Panc1 (cell line): ENCODE measurements at places on chromosomes 5 and 9.

GRCh38 chr5:158715592-158715991 lies 384.1 kb downstream of the EBF1 start:
- no peak overlapping the region for H3K4me3 ChIP-seq
- DNase-seq = no peak
- H3K27me3 ChIP-seq = no peaks in the 10 kb centered on the region; the same call in 1 of the 2 replicates
- H3K27ac ChIP-seq = no peak overlapping the region
- no peaks in the 10 kb centered on the region for H3K36me3 ChIP-seq

GRCh38 chr5:63960646-63961045 lies 1.6 kb downstream of the HTR1A start:
- H3K4me1 ChIP-seq = no peaks in the 10 kb centered on the region
- no peaks in the 10 kb centered on the region for H3K27me3 ChIP-seq
- H3K27ac ChIP-seq = no peak overlapping the region
- no peak for DNase-seq
- no peak overlapping the region for H3K4me3 ChIP-seq

DNA sequence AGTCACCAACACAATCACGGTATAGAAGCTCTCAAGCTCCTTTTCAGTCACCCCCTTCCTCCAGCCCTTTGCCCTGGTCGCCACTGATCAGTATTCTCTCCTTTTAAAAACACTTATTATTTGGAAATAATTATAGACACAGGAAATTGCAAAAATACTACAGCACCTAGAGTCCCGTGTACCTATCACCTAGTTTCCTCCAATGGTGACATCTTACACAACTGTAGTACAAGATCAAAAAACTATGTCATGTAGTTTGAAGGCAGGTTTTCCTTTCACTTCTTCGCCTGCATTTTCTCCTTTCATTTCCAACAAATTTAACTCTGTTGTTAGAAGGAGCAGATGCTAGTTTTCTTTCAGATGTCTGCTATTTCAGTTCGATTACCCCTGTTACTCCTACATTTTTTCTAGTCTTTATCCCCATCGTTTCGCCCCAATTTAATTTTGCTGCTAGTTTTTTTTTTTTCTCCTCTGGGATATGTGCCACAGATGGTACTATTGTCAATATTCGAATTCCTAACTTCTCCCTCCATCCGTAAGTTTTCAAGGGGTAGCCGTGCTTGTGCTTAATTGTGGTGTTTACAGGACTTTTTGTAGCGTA lies 612 bp upstream of the ATG10 start:
- no peaks in the 10 kb centered on the region for H3K36me3 ChIP-seq
- H3K27me3 ChIP-seq = no peaks in the 10 kb centered on the region
- peaks cover 8% of the 10 kb centered on the region for H3K4me1 ChIP-seq
- peak overlapping the region; percentile 75 for H3K4me3 ChIP-seq
- H3K27ac ChIP-seq = peak overlapping the region; percentile 98

GRCh38 chr5:17127743-17128231 lies 89.6 kb upstream of the BASP1 start:
- no peaks in the 10 kb centered on the region for H3K27me3 ChIP-seq
- no peak overlapping the region for H3K4me3 ChIP-seq
- H3K36me3 ChIP-seq = no peaks in the 10 kb centered on the region

DNA sequence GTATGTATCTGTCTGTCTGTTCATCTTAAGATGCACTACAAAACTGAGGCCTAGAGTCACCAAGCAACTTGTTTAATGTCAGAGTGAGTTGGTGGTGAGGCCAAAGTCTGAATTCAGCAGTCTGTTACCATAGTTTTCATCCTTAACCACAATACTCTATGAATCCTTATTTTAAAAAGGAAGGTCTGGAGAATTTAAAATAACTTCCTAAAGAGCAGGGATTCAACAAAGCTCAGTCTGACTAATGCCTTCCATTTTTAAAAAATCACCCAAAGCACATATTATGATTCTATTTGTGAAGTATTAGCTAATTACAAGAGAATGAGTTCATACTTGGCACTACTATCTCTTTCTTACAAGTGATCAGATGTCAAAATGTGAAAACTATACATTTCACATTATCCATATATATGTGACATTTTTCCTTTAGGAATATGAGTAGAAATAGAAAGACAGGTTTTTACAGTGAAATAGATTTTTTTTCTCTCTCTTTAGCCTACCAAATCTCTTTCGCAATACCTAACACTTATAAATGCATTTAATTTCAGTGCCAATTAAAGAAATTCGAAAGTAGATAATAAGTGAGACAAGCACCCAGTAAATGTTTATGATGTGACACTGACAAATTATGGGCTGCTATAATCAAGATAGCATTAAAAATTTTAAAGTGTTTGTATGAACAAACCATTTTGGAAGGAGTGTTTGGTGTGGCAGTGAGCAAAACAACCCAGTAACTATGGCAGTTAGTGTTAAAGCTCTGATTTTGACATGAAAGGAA lies 102.3 kb upstream of the CDKN2B start:
- no peak overlapping the region for H3K27ac ChIP-seq
- no peaks in the 10 kb centered on the region for H3K27me3 ChIP-seq
- no peaks in the 10 kb centered on the region for H3K36me3 ChIP-seq
- no peak overlapping the region for H3K4me3 ChIP-seq
- no peak for DNase-seq
- H3K4me1 ChIP-seq = no peaks in the 10 kb centered on the region

GRCh38 chr9:114779352-114779845 lies 26.4 kb downstream of the TNFSF15 start:
- DNase-seq = peak; percentile 10
- no peaks in the 10 kb centered on the region for H3K4me1 ChIP-seq
- H3K27me3 ChIP-seq = no peaks in the 10 kb centered on the region
- no peak overlapping the region for H3K27ac ChIP-seq
- H3K4me3 ChIP-seq = no peak overlapping the region
- no peaks in the 10 kb centered on the region for H3K36me3 ChIP-seq

GRCh38 chr5:23089286-23089685 lies 236.1 kb upstream of the CDH12 start:
- no peak overlapping the region for H3K4me3 ChIP-seq
- H3K27me3 ChIP-seq = no peaks in the 10 kb centered on the region
- H3K4me1 ChIP-seq = no peaks in the 10 kb centered on the region
- H3K27ac ChIP-seq = no peak overlapping the region

GRCh38 chr9:126722252-126722921 lies 82.5 kb upstream of the ZBTB43 start:
- no peak overlapping the region for H3K27ac ChIP-seq
- H3K27me3 ChIP-seq = no peaks in the 10 kb centered on the region; the same call in 1 of the 2 replicates
- no peaks in the 10 kb centered on the region for H3K4me1 ChIP-seq
- DNase-seq = no peak

DNA sequence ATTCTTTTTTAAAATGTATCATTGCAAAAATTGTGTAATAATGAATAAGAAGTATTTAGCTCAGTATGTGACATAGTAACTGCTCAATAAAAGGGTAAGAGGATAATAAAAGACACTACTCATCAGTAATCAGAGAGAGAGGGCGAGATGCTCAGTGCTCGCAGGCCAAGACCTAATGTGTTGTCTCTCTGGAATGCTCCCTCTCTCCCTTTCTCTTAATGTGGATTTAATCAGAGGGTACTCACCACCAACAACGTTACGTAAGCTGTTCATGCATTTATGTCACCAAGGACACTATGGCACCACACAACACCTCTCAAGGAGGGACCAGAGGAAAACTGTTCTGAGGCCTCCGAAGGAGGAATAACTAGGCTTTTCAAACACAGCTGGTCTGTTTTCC lies 42.5 kb downstream of the WHRN start:
- no peak for DNase-seq
- H3K4me3 ChIP-seq = no peak overlapping the region
- H3K36me3 ChIP-seq = no peaks in the 10 kb centered on the region
- H3K4me1 ChIP-seq = no peaks in the 10 kb centered on the region
- no peak overlapping the region for H3K27ac ChIP-seq

DNA sequence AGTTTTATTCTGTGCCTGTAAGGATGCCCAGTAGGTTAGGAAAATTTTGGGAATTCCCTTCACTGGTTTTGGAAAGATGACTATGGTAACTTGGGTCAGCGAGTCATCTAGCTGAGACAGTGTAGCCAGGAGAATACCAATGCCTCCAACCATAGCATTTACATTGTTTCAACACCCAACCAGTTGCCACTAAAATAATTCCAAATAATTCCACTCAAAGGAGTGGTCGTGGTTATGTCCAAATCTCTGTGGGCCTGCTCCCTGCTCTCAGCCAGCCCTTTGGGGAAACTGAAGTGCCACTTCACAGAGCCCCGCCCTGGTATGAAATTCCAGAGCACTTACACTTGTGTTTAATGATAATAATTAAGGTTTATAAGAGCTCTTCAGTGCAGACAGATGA lies 310.5 kb downstream of the PLK2 start:
- H3K4me3 ChIP-seq = no peak overlapping the region
- no peaks in the 10 kb centered on the region for H3K4me1 ChIP-seq
- H3K27ac ChIP-seq = peak overlapping the region; percentile 29; the same call in 1 of the 2 replicates

DNA sequence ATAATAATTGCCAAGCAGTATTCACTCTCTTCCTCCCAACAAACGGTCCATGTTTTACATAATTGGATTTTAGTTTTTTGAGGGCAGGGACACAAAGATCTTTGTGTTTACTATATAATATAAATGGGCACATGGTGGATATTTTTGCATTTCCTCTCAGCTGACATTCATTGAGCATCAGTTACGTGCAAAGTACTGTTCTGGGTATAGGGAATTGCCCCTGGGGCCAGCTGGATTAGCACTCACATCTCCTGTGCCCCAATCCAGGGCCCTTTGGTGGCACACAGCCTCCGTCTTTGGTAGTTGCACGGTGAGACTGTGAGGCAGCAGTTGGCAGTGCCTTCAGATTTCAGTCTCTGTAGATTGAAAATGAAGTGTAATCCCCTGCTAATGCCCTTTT lies 1.6 kb downstream of the TDRD7 start:
- no peak for DNase-seq
- H3K4me3 ChIP-seq = no peak overlapping the region; the same call in 1 of the 2 replicates
- H3K4me1 ChIP-seq = peaks cover 3% of the 10 kb centered on the region; the same call in 1 of the 2 replicates
- no peak overlapping the region for H3K27ac ChIP-seq

GRCh38 chr9:11275158-11275695 lies 662.4 kb upstream of the PTPRD start:
- no peaks in the 10 kb centered on the region for H3K4me1 ChIP-seq
- no peak overlapping the region for H3K4me3 ChIP-seq
- DNase-seq = no peak

DNA sequence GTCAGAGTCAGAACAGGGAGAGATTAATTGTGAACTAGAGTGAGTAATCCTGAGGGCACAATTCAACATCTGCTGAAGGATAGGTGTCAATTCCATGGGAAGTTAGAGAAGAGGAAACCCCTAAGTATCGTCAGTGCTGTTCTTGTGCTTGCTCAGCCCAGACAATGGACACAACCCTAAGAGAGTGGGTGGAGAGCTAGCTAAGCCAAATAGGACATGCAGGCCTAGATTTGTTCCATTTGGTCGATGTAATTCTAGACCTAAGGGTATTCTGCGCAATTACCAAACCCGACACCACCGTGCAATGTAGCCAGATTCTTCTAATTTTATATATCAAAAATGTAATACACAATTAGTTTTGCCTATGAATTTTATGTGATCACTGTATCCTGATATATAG lies 431.6 kb downstream of the SH3GL2 start:
- no peak for DNase-seq

- DNase-seq = no peak
- H3K4me1 ChIP-seq = no peaks in the 10 kb centered on the region
- H3K27me3 ChIP-seq = no peaks in the 10 kb centered on the region
- no peak overlapping the region for H3K4me3 ChIP-seq
These were observed 27.5 kb downstream of the FSD1L start for GRCh38 chr9:105475302-105475701.

DNA sequence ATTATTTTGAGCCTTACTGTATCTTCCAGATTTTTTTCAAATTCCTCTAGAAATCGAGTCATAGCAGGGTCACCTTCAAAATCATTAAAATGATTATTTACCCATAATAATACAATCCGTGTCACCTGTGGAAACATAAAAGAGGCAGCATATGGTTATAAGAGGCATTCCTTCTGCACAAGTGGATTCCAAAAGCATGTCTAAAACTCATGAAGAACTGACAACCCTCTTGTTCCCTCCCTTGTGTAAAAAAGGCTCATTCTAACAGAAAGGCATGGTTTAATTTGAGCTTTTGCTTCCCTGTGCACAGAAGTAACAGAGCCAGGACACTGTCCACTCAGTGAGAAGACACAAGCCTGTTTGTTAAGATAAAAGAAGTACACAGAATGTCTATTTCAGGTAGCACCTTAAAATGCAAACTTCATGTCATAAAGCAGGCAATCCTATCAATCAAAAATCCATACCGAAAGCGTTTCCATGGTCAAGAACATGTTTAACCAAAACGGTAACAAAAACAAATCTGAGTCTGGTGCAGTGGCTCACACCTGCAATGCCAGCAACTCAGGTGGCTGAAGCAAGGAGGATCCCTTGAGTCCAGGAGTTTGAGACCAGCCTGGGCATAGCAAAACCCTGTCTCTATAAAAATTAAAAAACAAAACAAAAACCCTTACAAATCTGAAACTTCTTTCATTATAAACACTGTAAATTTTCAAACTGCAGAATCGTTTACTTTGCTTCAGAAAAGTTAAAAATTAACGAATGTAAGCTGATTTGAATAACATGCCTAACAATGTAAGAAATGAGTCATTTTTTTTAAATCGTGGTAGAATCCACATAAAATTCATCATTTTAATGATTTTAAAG lies 139.3 kb downstream of the RAPGEF6 start:
- no peak overlapping the region for H3K4me3 ChIP-seq
- no peak for DNase-seq
- peaks cover 12% of the 10 kb centered on the region for H3K36me3 ChIP-seq

DNA sequence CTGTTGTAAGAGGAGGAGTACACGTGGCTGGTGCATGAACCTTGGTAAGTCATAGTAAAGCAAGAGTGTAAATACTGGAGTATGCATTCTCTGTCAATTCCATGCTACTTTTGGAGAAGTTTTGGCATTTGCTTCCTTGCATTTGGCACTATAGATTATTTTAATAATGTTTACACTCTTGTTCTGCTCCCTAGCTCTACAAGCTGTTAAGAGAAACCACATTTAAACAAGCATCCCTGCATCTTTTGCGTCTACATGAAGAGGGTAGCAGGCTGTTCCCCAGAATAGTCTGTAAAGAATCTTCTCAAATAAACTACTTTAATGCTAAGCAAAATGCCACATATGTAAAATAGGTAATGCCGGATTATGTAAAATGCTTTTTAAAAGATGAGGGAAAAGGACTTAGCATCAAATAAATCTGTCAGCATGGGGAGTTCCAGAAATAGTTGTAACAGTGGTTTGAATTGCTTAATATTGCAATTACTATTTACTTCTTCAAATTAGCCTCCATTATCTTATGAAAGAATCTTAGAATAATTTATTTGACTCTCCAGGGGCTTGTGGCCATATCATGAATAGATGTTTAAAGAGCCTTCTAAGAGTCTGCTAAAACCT lies 2127.3 kb upstream of the WWC1 start:
- H3K27ac ChIP-seq = no peak overlapping the region
- H3K4me3 ChIP-seq = no peak overlapping the region
- H3K27me3 ChIP-seq = no peaks in the 10 kb centered on the region
- H3K4me1 ChIP-seq = no peaks in the 10 kb centered on the region
- no peak for DNase-seq

DNA sequence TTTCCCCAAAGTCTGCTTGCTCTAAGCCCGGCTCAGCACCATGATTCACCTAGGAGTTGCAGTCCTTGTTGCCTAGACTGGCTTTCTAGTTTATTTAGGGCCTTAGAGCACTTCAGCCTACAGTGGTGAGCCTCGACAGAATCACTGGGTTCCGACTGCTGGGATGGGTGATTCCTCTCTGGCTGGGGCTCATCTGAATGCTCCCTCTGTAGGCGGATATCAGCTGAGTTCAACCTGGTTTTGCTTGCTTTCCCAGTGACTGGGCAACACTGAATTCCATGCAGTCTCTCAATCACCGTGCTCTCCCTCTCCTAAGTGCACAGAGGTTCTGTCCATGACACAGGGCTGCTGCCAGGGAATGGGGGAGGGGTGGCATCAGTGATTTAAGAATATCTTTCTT lies 54.1 kb downstream of the OSMR start:
- DNase-seq = no peak
- peaks cover 13% of the 10 kb centered on the region for H3K36me3 ChIP-seq
- no peak overlapping the region for H3K4me3 ChIP-seq
- no peaks in the 10 kb centered on the region for H3K4me1 ChIP-seq
